Cortex of kidney (tissue), 1 donor: ENCODE measurements at places on chromosomes 4 and X.

DNA sequence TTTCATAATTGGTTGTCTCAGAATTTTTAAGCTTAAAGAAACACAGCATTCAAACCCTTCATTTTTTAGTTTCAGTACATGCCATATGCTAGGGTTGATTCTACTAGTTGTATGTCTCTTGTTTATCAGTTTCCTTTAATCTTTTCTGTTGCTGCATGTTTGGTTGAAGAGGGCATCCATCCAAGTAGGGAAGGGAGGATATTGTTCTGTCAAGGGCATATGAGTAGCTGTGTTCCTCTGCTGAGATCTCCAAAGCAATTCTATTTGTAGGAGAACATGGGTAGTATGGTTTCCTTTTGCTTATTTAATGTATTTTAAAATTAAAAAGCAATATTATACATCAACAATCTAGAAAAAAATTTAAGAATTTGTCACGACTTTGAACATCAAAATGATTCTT, 167.7 kb downstream of the FHIP1A start:
- DNase-seq = no peak

GRCh38 chrX:138150709-138151108, 560.8 kb downstream of the FGF13 start:
- no peak for DNase-seq

- no peak for DNase-seq
These were observed 2.9 kb upstream of the ADH6 start for GRCh38 chr4:99221980-99222379.

GRCh38 chr4:15244354-15244753, 183.5 kb upstream of the C1QTNF7 start:
- DNase-seq = no peak

DNA sequence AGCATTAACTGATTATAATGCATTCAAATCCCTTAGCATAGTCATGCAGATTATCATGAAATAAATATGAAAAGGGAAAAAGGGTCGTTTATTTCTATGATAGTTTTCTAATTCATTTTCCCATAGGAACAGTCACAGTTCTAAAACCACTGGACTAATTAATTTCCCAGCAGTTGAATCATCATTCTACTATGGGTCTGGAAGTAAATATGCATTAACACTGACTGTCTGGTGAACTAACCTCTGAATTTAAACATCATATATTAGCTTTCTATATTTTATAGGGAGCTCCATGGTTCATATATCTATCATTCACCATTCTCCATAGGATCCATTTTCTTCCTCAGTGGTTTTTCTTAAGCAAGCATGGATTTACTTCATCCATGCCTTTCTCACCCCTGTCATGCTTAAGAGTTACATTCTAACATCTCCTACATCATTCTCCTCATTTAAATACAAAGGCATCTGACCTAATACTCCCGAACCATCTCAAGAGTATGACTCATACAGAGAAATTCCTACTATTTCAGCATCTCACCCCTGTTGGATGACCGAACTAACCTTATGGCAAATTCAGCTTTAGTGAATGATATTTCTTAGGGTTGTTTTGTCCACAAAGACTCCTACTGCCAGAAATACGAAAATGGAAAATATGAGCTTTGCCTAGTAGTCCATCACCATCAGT, 198.7 kb upstream of the ADAMTS3 start:
- no peak for DNase-seq

DNA sequence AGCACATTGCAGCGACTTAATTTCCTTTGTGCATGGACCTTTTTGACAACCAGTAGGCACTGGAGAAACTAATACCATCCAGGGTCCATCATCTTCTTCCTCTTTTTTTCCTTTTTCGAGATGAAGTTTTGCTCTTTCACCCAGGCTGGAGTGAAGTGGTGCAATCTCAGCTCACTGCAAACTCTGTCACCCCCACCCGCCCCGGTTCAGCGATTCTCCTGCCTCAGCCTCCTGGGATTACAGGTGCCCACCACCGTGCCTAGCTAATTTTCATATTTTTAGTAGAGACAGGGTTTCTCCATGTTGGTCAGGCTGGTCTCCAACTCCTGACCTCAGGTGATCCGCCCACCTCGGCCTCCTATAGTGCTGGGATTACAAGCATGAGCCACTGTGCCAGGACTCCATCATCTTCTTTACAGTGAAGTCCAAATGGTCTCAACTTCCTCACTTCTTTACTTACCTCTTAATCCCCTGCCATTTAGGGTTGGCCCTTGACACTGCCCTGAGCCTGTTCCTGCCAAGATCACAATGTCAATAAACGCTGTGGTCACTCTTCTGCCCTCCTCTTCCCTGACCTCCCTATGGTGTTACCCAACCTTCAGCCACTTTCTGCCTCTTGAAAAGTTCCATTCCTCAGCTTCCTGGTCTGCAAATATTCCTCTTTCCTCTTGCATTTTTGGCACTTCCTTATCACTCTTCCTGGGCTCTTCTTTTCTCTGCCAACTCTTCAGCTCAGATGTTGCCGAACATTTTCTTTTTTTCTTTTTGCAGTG, 119.8 kb upstream of the SLC34A2 start:
- DNase-seq = no peak

- DNase-seq = no peak
These were observed 118.4 kb downstream of the DTHD1 start for GRCh38 chr4:36399762-36400353.

GRCh38 chr4:3463556-3464348, 646 bp downstream of the DOK7 start:
- DNase-seq = no peak

GRCh38 chr4:9409793-9410192, 34.4 kb upstream of the DEFB131A start:
- no peak for DNase-seq

DNA sequence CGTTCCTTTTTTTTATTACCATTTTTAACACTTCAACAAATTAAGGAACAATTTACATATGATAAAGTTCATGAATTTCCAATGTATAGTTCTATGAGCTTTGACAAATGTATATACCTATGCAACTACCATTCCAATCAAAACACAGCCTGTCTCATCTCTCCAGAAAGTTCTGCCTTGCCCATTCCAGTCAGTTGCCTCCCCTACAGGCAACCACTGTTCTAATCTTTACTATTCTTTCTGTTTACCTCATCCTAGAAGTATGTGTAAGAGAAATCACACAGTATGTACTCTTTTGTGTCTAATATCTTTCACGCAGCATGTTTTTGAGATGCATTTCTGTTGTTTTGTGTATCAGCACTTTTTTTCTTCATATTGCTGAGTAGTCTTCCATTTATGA, 224.9 kb downstream of the KIT start:
- DNase-seq = no peak
